Kidney (tissue), 22 donors: ENCODE measurements at places on chromosomes 16 and 17. TPM values are rescaled to one million over a fixed set of nuclear protein-coding genes. Genes with fewer than 3 reads are reported as not detected.

Gene NUP93
- 48.8 TPM for total RNA-seq

Gene PITPNM3
- total RNA-seq: 9.1 TPM

Gene PYDC1
- total RNA-seq: not detected

Gene PARD6A
- 6.1 TPM for total RNA-seq

Gene BFAR
- 53.7 TPM for total RNA-seq

DNA sequence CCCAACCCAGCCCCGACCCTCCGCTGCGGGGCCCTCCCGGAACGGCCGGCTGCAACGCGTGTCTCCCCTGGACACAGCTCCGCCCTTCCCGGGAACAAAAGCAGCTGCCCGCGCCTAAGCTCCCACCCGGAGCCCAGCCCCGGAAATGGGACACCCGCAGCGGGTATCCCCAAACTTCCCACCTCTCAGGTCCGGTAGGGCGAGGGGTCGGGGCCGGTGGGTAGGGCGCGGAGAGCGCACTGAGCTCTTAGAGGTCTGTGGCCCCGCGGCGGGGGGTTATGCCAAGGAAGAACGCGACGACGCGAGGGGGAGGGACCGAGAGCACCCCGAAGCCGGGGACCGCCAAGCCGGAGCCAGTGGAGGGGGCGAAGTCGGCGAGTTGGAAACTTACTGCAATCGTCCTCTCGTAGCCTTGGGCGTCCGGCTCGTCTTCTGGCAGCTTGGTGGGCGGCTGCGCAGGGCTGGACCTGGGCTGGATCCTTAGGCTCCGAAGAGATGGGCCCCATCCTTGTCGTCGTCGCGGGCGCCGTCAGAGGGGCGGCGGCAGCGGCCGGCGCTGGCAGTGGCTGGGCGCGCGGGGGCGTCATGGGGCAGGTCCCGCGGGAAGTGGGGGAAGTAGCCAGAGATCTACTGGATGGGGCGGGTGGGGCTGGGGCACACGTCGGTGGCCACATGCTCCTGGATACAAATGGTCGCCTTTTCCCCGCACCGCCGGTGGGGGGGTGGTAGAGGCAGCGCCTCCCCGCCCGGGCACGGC is 6.9 kb downstream of the USP6 start:
- peak overlapping the region; percentile 57 for H3K4me3 ChIP-seq
- H3K27ac ChIP-seq: no peak overlapping the region
- peak; percentile 63 for DNase-seq
- H3K4me1 ChIP-seq: no peaks in the 10 kb centered on the region

DNA sequence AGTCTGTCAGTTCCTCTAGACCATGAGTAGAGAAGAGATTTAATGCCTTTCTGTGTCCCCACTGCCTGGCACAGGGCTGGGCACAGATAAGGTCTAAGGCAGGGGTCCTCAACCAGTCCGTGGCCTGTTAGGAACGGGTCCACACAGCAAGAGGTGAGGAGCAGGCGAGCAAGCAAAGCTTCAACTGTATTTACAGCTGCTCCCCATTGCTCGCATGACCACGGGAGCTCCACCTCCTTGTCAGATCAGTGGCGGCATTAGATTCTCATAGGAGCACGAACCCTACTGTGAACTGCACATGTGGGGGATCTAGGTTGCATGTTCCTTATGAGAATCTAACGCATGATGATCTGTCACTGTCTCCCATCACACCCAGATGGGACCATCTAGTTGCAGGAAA is 1.8 kb downstream of the B9D1 start:
- H3K36me3 ChIP-seq: no peaks in the 10 kb centered on the region
- no peak overlapping the region for H3K27ac ChIP-seq
- no peak overlapping the region for H3K4me3 ChIP-seq

GRCh38 chr17:28097254-28097653 is 54.8 kb downstream of the NLK start:
- H3K27ac ChIP-seq: no peak overlapping the region
- H3K36me3 ChIP-seq: no peaks in the 10 kb centered on the region
- H3K27me3 ChIP-seq: no peaks in the 10 kb centered on the region
- DNase-seq: no peak

DNA sequence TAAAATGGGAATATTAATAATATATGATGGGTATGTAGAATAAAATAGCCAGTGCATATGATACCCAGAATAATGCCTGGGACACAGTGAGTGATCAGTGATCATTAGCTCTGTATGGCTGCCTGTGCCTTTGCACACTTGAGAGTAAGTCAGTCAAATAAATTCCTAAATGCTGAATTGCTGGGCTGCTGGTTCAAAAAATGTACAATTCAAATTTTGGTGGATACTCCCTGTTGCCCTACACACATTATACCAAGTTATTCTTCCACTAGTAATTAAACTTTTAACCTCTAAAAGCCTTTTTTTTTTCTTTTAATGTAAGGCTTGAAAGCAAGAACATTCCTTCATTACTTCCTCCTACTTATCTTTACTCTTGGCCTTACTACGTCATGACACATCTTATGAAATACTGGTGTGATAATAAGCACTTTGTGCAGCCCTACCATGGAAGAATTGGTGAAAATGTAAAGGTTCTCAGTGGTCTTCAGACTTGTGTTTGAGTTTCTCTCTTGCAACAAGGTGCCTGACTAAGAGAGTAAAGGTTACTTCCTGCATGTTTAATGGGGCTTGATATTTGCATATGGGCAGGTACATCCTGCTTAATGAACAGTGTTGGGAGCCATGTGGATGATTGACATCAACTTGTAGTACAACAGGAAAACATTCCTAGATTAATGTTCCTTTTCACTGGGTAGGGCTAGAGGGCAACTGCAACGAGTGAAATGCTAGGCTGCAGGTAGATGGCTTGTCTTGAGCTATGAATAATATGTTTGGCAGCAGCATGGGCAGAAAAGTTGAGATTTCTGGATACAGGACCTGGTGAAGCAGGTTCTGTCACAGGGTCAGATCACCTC is 84.3 kb downstream of the PRKCA start:
- H3K36me3 ChIP-seq: no peaks in the 10 kb centered on the region
- DNase-seq: peak; percentile 89
- H3K4me1 ChIP-seq: peaks cover 15% of the 10 kb centered on the region
- peak overlapping the region; percentile 57 for H3K27ac ChIP-seq
- H3K27me3 ChIP-seq: no peaks in the 10 kb centered on the region

GRCh38 chr17:81713004-81713555 is 996 bp downstream of the SLC25A10 start:
- no peak for DNase-seq
- H3K4me3 ChIP-seq: peak overlapping the region; percentile 16
- H3K4me1 ChIP-seq: no peaks in the 10 kb centered on the region
- peak overlapping the region; percentile 67 for H3K27ac ChIP-seq
- peaks cover 4% of the 10 kb centered on the region for H3K27me3 ChIP-seq

GRCh38 chr16:74862743-74863244 is 88.2 kb upstream of the FA2H start:
- H3K27me3 ChIP-seq: no peaks in the 10 kb centered on the region
- H3K27ac ChIP-seq: no peak overlapping the region
- no peaks in the 10 kb centered on the region for H3K36me3 ChIP-seq
- no peaks in the 10 kb centered on the region for H3K4me1 ChIP-seq

- no peak overlapping the region for H3K4me3 ChIP-seq
- peak; percentile 53 for DNase-seq
- no peaks in the 10 kb centered on the region for H3K27me3 ChIP-seq
- H3K4me1 ChIP-seq: peaks cover 43% of the 10 kb centered on the region
These were observed 54.9 kb upstream of the TOB1 start for GRCh38 chr17:50920891-50921586.

GRCh38 chr17:81553616-81554181 is 1.5 kb upstream of the FAAP100 start:
- peak overlapping the region; percentile 34 for H3K27ac ChIP-seq
- H3K36me3 ChIP-seq: peaks cover 5% of the 10 kb centered on the region
- H3K27me3 ChIP-seq: no peaks in the 10 kb centered on the region
- H3K4me1 ChIP-seq: no peaks in the 10 kb centered on the region
- no peak for DNase-seq

- H3K4me3 ChIP-seq: no peak overlapping the region
- H3K27ac ChIP-seq: no peak overlapping the region
- H3K27me3 ChIP-seq: no peaks in the 10 kb centered on the region
- DNase-seq: no peak
- no peaks in the 10 kb centered on the region for H3K36me3 ChIP-seq
- H3K4me1 ChIP-seq: no peaks in the 10 kb centered on the region
These were observed 160.0 kb downstream of the MRM1 start for GRCh38 chr17:36761203-36761950.

- H3K4me3 ChIP-seq: no peak overlapping the region
- no peaks in the 10 kb centered on the region for H3K4me1 ChIP-seq
- no peak overlapping the region for H3K27ac ChIP-seq
- no peaks in the 10 kb centered on the region for H3K36me3 ChIP-seq
These were observed 102.0 kb downstream of the ADAMTS18 start for GRCh38 chr16:77332792-77333191.

DNA sequence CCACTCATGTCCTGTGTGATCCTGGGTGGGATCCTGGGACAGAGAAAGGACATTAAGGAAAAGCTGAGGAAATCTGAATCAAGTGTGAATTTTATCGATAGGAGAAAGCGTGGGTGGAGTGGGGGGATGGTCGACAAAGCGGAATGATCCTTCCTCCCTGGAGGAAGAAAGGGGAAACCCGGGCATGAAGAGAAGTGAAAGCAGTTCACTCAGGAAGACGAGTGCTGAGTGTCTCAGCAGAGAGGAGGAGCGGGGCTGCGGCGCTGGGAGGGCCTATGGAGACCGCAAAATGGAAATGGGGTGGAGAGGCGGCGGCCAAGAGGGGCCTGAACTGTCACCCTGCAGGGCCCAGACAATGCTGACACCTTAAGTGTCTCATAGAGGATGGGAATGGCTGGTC is 8.7 kb downstream of the ZDHHC7 start:
- H3K27ac ChIP-seq: peak overlapping the region; percentile 47
- no peak overlapping the region for H3K4me3 ChIP-seq
- no peak for DNase-seq
- peaks cover 3% of the 10 kb centered on the region for H3K4me1 ChIP-seq
- H3K36me3 ChIP-seq: no peaks in the 10 kb centered on the region

DNA sequence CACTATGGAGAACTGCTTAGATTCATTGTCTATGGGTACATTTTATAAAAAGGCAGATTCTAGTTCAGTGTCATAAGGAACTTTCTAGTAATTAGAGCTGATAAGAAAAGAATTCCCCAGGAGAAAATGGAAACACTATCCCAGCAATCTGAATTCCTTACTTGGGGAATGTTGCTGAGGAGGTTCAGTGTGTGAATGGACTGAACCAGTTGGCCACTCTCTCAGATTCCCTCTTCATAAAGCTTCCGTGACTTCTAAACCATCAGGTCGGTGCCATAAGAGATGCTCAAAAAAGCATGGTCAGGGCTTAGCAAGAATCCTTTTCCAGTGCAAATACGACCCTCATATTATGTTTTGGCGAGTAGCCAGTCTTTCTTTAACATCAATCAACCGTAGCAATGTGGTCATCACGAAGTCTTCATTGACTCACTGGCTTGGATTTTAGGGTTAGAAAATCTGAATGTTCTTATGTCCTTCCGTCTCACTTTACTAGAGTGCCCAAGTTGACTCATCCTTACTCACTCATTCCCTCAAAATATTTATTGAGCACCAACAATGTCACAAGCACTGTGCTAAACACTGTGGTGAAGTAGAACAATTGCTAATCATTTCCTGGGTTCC is 102.7 kb upstream of the HLF start:
- peaks cover 2% of the 10 kb centered on the region for H3K4me1 ChIP-seq
- H3K4me3 ChIP-seq: no peak overlapping the region
- no peak for DNase-seq
- H3K27me3 ChIP-seq: no peaks in the 10 kb centered on the region
- H3K27ac ChIP-seq: no peak overlapping the region
- H3K36me3 ChIP-seq: no peaks in the 10 kb centered on the region

- H3K4me3 ChIP-seq: no peak overlapping the region
- no peak for DNase-seq
- H3K36me3 ChIP-seq: no peaks in the 10 kb centered on the region
- peak overlapping the region; percentile 3 for H3K27ac ChIP-seq
These were observed 136.5 kb downstream of the FTO start for GRCh38 chr16:53840456-53840855.

- no peaks in the 10 kb centered on the region for H3K4me1 ChIP-seq
- no peak for DNase-seq
- no peaks in the 10 kb centered on the region for H3K36me3 ChIP-seq
- H3K4me3 ChIP-seq: no peak overlapping the region
These were observed 42.5 kb upstream of the CLEC19A start for GRCh38 chr16:19242987-19243575.

DNA sequence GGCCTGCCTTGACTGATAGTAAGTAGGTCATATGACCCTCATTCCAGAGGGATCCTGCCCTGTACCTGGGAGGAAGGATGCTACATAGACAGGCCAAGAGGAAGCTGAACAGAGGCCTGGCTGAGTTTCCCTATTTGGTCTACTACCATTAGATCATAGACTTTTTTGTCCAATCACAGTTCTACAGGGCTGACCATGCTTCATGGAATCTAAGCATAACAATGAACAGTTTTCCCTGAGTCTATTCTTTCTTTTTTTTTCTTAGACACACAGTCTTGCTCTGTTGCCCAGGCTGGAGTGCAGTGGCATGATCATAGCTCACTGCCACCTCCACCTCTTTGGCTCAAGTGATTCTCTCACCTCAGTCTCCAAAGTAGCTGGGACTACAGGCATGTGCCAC is 3.9 kb downstream of the GPR179 start:
- H3K27ac ChIP-seq: no peak overlapping the region
- no peak for DNase-seq
- no peaks in the 10 kb centered on the region for H3K36me3 ChIP-seq
- H3K27me3 ChIP-seq: no peaks in the 10 kb centered on the region
- no peak overlapping the region for H3K4me3 ChIP-seq

DNA sequence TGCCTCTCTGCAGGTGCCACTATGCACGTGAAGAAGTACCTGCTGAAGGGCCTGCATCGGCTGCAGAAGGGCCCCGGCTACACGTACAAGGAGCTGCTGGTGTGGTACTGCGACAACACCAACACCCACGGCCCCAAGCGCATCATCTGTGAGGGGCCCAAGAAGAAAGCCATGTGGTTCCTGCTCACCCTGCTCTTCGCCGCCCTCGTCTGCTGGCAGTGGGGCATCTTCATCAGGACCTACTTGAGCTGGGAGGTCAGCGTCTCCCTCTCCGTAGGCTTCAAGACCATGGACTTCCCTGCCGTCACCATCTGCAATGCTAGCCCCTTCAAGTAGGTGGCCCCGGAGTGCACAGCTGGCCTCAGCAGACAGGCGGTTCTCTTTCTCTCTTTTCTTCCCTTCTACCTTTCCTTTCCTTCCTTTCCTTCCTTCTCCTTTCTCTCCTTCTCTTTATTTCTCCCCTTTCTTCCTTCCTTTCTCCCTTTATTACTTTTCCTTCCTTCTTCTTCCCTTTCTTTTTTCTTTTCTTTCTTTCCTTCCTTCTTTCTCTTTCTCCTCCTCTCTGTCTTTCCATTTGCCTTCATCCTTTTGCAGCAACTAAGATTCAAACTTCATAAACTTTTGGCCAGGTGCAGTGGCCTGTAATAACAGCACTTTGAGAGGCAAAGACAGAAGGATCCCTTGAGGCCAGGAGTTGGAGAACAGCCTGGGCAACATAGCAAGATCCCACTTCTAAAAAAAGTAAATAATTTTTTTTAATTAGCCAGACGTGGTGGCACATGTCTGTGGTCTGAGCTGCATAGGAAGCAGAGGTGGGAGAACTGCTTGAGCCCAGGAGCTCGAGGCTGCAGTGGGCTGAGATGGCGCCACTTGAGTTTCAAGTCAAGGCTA is 46.7 kb downstream of the SCNN1B start:
- no peaks in the 10 kb centered on the region for H3K4me1 ChIP-seq
- H3K27me3 ChIP-seq: no peaks in the 10 kb centered on the region
- no peak overlapping the region for H3K27ac ChIP-seq
- H3K36me3 ChIP-seq: no peaks in the 10 kb centered on the region
- no peak for DNase-seq

GRCh38 chr16:57815987-57816745 is 13.9 kb upstream of the KIFC3 start:
- no peaks in the 10 kb centered on the region for H3K27me3 ChIP-seq
- peaks cover 16% of the 10 kb centered on the region for H3K4me1 ChIP-seq
- H3K27ac ChIP-seq: peak overlapping the region; percentile 89
- peak; percentile 83 for DNase-seq
